T-helper 22 cell (primary cell): ENCODE measurements at places on chromosomes 11 and 22.

DNA sequence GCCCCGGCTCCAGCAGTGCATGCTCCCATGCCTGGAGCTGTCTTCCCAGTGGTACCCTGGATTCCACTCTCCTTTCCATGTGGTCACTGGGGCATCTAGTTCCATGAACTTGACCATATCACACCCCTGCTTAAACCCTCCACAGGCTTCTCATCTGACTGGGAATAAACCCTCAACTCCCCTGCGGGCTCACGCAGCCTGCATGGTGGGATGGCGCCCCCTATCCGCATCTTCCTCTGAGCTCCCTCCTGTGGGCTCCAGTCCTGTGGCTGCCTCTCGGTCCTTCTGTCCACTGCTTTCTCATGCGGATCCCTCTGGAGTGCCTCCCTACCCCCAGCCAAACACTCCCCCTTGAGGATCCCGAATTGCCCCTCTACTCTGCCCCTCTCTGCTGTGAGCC lies 41.4 kb upstream of the TTLL12 start:
- no peak for DNase-seq

DNA sequence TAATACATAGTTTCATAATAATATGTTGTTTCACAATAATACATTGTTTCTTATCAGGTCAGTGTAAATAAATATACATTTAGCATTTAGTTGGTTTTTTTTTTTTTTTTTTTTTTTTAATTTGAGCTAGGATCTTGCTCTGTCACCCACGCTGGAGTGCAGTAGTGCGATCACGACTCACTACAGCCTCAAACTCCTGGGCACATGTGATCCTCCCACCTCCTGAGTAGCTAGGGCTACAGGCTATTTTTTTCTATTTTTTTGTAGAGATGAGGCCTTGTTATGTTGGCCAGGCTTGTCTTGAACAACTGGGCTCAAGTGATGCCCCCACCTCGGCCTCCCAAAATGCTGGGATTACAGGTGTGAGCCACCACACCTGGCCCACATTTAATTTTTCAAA lies 43.5 kb downstream of the MIAT start:
- DNase-seq = no peak

DNA sequence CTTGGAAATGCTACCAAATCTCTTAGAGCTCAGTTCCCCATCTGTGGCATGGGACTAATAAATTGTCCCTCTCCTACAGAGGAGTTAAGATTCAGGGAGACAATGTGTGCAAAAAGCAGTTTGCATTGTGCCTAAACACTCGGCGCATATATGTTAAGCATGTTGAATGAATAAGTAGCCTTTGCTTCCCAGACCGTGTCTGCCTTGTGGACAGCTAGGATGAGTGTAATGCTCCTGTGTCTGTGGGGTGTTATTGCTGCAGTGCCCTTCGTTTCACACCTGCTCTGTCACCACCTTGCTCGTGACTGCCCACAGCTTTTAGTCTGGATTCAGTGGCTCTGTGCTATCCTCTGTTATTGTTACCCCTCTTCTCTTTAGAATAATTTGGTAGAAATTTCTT lies 14.1 kb downstream of the ENDOD1 start:
- no peak for DNase-seq

DNA sequence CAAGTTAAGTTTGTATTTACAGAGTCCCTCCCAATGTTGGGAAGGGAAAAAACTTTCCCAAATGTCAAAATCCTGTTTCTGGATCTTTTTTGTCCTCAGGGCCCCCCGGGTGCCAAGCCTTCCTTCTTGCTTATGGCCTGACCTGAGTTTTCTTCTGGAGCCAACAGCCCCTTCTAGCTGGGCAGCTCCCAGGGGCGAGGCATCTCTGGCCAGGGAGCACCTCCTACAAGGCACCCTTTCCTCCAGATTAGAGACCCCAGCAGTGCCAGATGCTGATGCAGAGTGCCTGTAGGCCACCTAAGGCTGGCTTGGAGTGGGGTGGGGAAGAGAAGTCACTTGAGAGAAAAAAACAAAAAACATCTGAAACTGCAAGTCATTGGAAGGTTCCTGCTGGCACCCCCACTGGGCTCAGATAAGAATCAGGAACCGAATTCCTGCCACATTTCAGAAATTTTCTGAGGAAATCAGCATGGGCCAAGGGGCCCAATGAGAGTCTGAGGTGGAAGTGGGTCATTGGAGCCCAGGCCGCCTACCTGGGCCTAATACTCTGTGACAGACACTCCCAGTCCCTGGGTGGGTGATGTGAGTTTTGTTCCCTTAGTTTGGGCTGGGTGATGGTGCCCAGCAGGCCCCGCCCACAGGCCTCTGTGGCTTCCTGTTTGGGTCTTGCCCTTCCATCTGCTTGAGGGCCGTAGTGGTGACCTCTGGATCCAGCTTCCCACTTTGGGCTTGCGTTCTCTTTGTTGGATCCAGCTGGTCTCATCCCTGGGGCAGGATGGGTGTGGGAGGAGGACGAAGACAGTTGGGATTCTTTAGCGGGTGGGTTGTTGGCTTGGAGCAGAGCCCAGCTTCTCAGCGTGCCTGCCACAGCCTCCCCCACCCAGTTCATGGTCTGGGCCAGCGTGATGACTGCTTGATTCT lies 40.6 kb downstream of the PARVA start:
- DNase-seq = no peak

GRCh38 chr11:86818462-86819192 lies 18.3 kb downstream of the PRSS23 start:
- no peak for DNase-seq

- DNase-seq = no peak
Observed at GRCh38 chr11:132770829-132771530, 761.3 kb downstream of the OPCML start.

- DNase-seq = no peak
Observed at GRCh38 chr22:19317865-19318264, 26.3 kb upstream of the CLTCL1 start.

DNA sequence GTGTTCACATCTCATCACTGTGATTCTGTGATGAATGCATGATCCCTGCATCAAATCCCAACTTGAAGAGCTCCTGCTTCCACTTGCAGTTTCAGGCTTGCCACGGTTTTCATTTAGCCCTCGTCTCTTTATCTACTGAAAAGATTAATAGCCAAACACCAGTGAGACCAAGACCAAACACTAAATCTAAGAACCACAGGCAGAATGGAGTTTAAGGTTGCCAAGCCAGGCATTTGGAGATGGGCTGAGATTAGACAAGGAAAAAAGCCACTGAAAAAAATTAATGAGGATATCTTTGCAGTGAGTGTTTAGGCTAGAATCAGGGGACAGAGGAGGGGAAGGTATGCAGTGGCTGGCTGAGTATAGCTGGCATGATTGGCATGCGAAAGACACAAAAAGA lies 227.2 kb upstream of the BLID start:
- no peak for DNase-seq

DNA sequence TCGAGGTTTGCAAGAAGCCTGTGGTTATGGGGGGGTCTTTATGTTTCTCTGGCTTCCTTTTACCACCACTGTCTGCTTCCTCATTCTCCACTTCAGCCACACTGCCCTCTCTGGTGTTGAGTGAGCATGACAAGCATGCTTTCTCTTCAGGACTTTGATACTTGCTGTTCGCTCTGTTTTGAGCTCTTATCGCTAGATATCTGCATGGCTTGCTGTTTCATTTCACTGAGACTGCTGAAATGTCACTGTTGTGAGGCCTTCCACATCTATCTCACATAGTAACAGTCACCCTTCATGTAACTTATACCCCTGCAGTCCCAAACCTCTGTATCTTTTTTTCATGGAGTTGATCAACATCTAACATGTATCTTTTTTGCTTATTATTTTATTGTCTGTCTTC lies 59.8 kb downstream of the TMEM135 start:
- DNase-seq = no peak

DNA sequence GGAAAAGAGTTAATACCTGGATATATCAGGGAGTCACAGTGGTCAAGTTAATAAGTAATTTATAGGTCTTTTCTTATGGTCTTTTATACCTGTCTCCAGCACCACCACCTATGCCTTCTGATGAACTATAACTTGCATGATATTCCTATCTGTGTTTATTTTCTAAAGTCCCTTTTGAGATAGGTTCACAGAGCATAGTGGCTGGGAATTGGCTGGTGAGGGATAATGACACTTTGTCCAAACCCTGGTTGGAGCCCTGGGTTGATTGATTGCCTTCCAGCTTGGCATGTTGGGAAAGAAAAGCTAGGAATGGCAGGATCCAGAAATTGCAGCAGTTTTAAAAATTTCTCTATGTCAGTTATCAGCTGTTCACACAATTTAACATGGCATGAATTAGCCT lies 23.2 kb downstream of the HIPK3 start:
- DNase-seq = no peak

GRCh38 chr22:24284747-24285203 lies 14.1 kb downstream of the SPECC1L start:
- no peak for DNase-seq

DNA sequence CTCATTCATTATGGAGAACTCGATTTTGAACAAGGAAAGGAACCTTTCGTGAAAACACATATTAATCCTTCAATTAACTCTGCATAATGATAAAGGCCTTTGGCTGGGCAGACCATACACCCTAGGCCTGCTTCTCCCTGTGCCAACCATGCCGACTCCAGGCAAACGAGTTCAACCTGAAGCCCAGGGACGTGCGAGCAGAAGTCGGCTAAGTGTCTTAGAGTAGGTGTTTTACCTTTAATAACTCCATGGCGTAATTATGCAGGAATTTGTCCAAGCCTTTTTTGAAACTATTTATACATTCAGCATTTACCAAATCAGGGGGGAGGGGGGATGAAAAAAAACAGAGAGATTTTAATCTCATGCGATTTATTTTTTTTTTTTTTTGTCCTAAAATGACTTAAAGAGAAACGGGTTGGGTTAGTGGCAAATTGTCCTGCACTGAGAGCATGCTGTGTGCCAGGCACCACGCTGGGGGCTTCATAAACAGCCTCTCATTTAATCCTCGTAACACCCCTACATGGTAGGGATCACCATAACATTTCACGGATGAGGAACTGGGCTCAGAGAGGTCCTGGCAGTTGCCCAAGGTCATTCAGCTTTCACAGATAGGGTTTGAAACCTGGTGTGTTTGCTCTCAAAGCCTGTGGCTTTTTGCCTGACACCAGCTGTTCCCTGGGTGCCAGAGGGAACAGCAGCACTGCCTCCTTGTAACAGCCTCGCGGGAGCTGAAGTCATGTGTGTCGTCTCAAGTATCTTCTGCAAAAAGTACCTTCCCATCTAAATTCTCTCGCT lies 423.9 kb downstream of the MN1 start:
- DNase-seq = no peak

GRCh38 chr22:27798511-27799014 lies 3.0 kb downstream of the MN1 start:
- no peak for DNase-seq

DNA sequence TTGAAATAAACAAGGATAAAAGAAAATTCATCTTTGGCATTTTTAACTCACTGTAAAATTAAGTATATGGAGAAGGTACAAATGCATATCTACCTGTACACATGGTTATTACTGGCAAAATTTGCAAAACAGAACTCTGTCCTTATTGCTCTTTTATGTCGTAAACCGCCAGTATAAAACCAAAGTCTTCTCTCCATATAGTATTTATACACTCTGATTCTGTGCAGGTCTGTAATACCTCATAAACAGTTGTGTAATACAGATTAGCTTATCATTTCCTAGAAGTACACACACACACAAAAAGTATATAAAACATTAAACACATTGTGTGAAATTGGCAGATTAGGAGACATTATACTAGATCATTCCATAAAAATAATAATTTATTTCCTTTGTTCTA lies 406.6 kb upstream of the ANO3 start:
- DNase-seq = no peak

DNA sequence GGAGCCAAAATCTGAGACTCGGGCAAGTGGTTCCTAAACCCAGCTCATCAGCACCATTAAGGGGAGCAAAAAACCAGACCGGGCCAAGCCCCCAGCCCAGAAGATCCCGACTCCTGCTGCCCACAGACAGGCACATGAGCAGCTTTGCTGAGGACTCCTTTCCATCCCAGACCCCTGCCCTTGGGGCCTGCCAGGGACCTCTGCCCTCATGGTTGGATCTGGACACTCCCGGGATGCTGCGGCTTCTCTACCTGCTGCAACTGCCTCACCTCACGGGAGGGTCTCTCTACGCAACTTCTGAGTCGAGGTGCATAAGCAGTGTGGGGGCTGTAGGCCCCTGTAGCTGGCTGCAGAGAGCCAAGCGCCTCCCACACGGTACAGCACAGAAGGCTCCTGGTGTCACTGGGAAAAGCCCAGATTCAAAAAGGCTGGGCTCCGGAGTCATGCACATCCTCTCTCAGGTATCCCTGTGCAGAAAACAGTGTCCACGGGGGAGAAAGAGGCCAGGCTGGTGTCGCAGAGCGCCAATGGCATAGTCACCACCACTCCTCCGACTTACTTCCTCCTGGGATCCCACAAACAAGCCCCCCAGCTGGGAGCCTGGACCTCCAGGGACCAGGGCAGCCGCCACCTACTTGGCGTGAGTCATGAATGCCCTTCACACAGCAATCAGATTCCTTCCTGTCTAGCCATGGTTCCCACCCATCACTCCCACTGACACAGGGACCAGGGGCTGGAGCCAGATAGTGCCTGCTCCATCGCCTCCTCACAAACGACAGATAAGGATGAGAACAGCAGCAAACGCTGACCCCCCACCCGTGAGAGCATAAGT lies 122.1 kb downstream of the BCR start:
- DNase-seq = no peak

GRCh38 chr11:63901660-63902059 lies 15.3 kb downstream of the RCOR2 start:
- no peak for DNase-seq

- no peak for DNase-seq
Observed at GRCh38 chr11:46686886-46687795, 13.3 kb downstream of the ARHGAP1 start.

- no peak for DNase-seq
Observed at GRCh38 chr11:12052676-12053605, 44.5 kb upstream of the DKK3 start.

GRCh38 chr11:8025123-8025522 lies 38.0 kb downstream of the EIF3F start:
- DNase-seq = no peak

GRCh38 chr11:134559602-134559962 lies 147.5 kb upstream of the B3GAT1 start:
- DNase-seq = no peak

DNA sequence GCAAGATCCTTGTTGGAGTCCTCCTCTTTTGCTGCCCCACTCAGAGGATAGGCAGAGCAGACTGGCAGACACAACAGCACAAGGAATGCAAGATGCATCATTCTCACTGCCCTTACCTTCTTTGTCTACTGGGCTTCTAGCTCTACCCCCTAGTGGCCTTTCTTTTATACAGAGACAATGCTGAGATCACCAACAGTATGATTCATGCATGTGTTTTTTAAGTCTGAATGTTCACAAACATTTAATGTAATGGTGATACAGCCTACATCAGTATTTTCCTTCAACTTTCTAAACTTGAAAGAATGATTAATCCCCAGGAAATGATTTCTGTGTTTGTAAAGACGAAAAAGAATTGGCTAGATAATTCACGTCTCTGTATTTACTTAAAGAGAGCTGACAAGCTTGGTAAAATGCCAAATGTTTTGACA lies at the start of gene MMP10:
Gene MMP10 (minus strand): TSS at position 138 of the 428 bp plus-strand sequence. CDS start 37 bp downstream, at position 101.
- DNase-seq = no peak

GRCh38 chr11:117511483-117511930 lies 183.9 kb downstream of the CEP164 start:
- no peak for DNase-seq
